ENCODE measurements at places on chromosomes 2 and 18.

DNA sequence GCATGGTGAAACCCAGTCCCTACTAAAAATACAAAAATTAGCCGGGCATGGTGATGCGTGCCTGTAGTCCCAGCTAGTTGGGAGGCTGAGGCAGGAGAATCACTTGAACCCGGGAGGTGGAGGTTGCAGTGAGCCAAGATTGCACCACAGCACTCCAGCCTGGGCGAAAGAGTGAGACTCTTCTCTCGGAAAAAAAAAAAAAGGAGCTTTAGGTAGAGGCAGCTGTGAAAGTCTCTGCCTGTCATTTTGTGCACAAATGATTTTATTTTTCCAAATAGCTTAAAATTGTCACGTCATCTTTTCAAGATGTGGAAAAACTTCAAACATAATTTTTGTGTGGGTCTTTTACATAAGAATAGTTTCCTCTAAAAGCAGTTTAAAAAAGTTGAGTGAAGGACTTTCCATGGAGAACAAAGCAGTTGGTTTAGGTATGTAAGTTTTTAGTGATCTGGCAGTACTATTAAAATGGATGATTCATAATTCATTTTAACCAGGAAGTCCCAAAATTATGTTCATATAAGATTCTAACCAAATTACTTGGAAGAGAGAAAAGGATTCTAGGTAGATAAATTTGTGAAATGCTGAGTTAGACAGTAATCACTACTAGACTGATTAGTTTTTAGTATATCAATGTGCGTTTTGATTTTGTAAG is 11.5 kb downstream of the CCNYL1 start:
- no peak for DNase-seq

GRCh38 chr2:135825131-135825530 is 11.9 kb downstream of the LCT start:
- DNase-seq = no peak

DNA sequence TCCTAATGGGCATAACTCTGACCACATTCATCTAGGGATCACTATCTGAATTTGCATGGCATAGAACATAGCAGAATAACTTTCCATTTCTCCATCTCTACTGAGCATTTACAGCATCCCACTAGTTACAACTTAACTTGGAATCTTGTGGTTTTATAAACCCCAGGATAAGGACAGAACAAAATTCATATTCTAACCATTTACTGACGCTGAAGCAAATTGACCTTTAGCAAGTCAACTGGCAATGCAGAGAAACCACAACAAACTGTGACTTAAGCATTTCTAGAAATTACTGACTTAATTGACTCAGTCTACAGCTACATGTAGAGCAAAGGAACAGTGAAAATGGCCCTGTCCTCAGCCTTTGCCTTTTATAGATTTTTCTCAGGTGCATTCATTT is 61.2 kb downstream of the DCC start:
- no peak for DNase-seq

- DNase-seq = no peak
Measured at GRCh38 chr2:146209842-146210275, 1635.0 kb upstream of the ACVR2A start.

DNA sequence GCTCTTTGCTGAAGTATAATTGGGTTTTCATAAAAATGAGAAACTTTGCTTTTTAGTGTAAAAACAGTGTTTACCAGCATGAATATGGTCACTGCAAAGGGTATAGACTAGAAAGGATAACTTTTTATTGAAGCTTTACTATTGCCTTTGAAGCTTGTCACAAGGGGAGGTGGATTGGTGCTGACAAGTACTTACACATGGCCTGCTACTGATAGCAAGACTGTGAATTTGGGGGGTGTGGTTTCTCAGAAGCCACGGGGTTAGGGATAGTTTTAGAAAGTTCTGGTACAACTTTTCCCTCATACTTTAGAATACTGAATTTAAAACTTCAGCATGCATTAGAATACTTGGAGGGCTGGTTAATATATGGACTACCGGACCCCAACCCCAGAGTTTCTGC is 294.1 kb downstream of the SOCS6 start:
- DNase-seq = no peak

DNA sequence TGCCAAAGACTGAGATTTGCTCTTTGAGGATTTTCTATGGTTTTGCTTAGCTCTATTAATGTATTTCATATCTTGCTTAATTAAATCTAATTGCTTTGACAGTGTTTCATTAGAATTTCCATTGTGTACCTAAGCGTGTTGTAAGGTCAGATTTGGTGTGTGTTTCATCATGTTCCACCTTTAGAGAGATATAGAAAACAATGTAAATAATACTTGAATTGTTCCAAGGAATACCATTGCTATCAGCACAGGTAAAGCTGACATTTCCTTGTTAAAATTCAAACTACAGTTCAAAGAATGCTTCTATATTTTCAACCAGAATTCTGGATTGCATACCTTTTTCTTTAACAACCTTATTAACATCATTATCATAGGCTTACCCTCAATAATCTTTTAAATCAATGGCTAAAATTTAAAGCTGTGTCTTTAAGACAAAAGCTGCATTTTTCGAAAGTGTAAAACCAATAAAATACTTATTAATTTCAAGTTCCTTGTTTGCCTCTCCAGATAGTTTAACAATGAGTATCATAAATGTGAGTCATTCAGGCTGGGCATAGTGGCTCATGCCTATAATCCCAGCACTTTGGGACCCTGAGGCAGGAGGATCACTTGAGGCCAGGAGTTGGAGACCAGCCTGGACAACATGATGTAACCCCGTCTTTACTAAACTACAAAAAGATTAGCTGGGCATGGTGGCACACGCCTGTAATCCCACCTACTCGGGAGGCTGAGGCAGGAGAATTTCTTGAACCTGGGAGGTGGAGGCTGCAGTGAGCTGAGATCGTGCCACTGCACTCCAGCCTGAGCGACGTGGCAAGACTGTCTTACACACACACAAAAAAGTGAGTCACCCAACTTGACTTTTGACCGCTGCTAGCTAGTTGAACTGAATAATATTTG is 188.0 kb upstream of the PKDCC start:
- DNase-seq = no peak

DNA sequence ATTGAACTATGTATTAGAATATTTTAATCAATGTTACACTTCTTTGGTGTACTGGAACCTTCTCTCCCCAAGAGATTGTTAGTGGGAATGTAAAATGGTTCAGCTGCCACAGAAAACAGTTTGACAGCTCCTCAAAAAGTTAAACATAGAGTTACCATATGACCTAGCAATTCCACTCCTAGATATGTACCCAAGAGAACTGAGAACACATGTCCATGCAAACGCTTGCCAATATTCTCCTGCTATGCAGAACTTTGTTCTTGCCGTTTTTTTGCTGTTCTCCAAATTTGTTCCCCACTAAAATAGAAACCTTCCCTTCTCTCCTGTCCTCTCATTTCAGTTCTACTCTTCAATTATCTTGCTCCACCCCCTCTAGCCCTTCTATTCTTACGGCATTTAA is 87.6 kb downstream of the PTPN2 start:
- DNase-seq = no peak

GRCh38 chr2:48162742-48163141 is 256.4 kb upstream of the FBXO11 start:
- no peak for DNase-seq

GRCh38 chr2:158182676-158183295 is 81.1 kb downstream of the UPP2 start:
- no peak for DNase-seq

GRCh38 chr2:134271758-134272157 is 17.9 kb downstream of the MGAT5 start:
- DNase-seq = no peak

DNA sequence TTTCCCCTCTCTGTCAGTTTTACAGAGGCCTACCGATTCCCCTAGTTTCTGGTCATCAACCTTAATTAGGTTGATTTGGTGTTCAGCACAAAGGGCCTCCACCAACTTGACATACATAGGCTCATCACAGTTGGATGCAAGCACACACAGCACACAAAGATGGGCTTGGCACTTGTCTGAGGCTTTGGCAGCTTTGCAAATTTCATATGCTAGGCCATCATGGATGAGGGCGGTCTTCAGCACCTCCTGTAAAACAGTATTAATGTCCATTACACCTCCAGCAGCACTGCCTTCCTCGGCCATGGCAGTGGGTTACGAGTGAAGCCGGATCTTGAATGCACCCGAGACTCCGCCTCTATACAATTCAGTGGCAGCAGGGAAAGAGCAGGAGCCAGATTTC is 56.9 kb downstream of the REL start:
- no peak for DNase-seq

- no peak for DNase-seq
Measured at GRCh38 chr2:233456111-233456510, 101.8 kb downstream of the DGKD start.

DNA sequence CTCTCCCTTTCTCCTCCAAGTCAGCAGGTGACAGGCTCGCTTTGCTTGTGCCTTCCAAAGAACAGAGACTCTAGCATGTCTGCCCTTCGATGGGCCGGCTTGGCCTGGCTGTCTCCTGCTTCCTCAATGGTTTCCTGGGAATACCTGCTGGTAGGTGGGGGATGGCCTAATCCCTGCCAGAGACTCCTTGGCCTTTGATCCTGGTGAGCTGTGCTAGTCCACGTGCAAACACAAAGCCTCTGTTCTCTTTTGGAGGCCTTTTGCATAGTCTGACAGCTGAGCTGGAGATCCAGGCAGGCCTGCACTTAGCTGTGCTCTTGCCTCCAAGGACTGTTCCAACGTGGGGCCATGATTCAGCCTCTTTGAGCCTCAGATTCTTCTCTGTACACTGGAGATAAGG is 67.6 kb downstream of the ARL4C start:
- no peak for DNase-seq

DNA sequence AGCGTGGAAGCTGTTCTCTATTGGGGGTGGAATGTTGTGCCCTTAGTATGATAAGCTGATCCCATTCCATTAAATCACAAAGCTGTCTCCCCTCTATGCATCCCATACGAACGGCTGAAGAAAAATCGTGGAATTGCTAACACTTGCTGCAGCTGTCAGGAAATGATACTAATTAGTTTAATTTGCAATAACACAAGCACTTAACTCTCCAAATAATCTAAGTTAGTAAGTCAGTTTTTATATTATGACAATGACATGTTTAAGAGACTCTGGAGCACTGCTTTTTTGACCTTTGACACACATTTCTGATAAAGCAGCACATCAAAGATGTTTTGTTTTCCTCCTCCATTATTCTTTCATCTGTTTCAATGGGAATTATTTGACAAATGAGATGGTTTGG is 123.7 kb upstream of the SATB2 start:
- DNase-seq = no peak

DNA sequence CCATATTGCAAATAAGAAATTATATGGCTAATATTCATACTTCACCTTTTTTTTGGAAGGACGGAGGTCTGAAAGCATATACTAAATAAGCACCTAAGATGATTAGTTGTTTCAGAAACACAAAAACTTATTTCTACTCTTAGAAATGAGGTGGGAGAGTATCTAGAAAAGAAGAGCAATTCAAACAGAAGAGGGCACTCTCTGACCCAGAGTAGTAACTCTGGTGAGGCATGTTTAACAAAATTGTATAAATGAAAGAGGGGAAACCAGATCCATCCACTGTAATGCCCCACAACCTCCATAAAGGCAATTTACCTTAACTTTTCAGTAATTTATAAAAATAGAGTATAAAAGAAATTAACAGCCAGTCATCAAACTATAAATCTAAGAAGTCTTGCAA is 669.6 kb upstream of the VRK2 start:
- no peak for DNase-seq

DNA sequence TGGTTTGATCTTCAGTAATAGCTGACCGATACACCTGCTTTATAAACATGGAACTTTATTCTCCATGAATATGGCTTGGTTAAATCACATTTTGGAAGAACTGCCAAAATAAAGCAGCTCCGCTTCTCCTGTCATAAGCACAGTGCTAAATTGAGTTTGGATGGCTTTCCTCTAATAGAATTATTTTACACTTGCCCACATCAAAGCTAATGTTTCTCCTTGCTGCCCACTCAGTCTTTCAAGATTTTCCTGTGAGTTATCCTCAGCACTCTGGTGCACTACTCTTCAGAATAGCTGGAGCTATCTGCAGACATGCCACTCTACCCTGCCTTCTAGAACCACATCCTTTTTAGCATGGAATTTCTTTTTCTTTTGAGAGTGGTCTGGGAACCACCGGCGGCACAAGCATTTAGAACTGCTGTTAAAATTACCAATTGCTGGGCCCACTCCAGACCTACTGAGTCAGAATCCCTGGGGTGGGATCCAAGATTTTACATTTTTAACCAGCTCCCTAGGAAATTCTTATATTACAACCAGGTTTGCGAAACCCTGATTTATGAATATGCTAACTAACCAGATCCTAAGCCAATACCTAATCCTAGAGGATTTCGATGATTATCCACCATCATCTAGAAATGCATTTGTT is 283.3 kb downstream of the AFF3 start:
- DNase-seq = no peak

- DNase-seq = no peak
Measured at GRCh38 chr2:38201784-38202183, 125.8 kb upstream of the CYP1B1 start.

DNA sequence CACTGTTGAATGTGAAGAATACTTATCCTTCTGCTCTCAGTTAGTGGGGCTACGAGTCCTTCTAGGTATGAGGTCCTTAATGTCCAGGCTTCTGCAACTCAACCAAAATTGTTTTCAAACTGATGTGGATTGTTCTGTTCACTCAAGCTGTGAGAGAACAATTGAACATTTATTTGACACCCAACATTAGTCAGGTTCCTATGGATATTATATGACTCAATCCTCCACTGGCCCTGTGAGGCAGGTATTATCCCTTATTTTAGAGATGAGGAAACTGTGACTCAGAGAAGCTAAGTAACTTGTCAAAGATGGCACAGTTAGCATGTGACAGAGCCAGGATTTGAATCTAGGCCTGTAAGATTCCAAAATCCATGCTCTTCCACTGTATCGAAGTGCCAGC is 1.2 kb upstream of the LYG2 start:
- DNase-seq = no peak

- DNase-seq = no peak
Measured at GRCh38 chr2:201807452-201807999, 1.2 kb downstream of the CDK15 start.

GRCh38 chr2:10410001-10410822 is 37.9 kb downstream of the ODC1 start:
- no peak for DNase-seq

DNA sequence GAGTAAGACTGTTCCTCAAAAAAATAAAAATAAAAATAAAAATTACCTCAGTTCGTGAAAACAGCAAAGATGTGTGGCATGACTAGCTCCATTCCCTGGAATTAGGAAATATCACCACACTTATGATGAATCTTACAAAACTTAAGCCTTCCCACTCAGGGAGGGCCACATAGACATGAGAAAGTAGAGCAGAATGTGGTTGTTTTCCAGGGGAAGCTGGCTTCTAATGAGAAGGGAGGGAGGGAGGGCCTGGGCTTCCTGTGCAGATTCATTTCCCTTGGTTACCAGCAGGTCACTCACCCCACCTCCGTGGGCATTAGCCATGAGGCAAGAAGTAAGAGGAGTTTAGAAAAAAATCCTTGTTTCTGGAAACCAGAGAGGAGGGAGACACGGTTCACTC is 95.9 kb upstream of the RMDN2 start:
- no peak for DNase-seq

DNA sequence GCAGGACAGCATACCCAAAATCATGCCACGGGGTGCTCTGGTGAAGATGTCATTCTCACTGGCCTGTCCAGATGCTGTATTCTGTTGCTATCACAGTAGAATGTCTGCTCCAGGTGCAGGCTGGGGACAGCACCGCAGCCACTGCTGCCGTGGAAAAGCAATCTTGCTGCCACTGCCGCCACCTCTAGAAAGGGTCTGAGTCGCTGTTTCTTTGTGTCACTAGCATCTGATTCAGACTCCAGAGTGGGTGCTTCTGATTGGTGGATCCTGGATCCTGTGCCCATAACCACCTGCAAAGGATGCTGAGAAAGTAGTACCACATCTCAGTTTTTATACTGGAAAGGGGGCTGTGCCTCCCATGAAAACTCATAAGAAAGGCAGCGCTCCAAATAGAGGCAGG is 45.3 kb upstream of the CTLA4 start:
- no peak for DNase-seq

All from CD8-positive, alpha-beta memory T cell (primary cell).